ENCODE measurements at places on chromosomes 6 and 20. TPM values are rescaled to one million over a fixed set of nuclear protein-coding genes. Genes with fewer than 3 reads are reported as not detected.

DNA sequence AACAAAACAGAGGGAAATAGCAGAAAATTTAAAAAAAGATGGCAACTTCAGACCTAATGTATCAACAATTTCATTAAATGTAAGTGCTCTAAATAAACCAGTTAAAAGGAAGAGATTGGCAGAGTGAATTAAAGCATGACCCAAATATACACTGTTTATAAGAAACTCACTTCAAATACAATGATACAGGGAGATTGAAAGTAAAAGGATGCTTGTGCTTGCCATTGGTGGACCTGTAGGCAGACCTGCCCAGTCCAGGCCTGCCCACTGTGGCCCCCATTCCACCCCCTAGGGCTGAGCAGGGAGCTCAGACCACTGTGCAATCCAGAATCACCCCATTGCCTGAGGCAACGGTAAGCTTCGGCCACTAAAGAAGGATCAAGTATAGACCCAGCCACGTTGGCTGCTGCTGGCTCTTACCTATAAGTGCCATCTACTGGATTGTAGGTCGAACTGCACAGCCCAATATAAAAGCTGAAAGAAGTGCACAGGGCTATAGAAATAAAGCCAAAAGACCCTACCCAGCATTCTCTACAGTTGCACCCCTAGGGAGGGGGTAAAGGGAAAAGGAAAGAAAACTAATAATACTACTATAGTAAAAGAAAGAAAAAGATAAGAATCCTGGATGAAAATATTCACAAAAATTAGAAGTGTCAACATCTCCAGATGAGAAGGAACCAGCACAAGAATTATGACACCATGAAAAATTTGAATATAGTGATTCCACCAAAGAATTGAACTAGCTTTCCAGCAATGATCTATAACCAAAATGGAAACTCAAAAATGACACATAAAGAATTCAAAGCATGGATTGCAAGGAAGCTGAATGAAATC, 36.1 kb downstream of the PSMB1 start:
- peak; percentile 87 for DNase-seq

C20orf144 gene
- polyA plus RNA-seq: 0.41 TPM

CALHM6 gene
- 1.7 TPM for polyA plus RNA-seq

DNA sequence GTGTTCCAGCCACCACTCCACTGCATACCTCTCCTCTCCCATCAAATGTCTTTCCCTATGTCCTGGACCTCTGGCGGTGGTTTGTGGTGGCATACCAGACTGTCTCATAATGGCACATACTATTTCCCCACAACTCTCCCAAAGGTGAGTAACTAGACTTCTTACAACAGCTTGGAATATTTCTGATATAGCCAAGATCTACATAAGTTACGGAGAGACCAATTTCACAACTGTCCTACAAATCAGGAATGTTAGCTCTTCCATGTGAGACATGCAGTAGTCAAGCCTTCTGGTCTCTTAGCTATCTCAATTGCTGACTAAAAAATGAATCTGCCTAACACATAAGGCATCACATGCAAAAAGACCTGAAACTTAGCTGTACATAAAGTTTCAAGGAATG, 588.9 kb downstream of the RNF144B start:
- no peak for DNase-seq

DNA sequence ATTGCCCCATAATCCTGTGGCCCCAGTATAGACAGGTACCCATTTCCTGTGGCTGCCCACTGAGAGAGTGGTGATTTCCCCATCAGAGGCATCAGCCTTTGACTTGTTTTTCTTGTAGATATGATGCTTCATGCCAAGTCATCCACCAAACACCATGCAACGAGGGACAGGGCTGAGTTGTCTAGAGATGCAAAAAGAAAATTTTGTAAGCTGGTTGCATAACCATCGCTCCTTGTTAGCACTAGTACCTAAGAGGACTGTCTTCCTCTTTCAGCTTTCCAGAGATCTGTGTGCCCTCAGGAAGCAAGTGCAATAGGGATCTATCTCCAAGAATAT, 166.8 kb downstream of the BCAS1 start:
- DNase-seq: peak; percentile 83

DNA sequence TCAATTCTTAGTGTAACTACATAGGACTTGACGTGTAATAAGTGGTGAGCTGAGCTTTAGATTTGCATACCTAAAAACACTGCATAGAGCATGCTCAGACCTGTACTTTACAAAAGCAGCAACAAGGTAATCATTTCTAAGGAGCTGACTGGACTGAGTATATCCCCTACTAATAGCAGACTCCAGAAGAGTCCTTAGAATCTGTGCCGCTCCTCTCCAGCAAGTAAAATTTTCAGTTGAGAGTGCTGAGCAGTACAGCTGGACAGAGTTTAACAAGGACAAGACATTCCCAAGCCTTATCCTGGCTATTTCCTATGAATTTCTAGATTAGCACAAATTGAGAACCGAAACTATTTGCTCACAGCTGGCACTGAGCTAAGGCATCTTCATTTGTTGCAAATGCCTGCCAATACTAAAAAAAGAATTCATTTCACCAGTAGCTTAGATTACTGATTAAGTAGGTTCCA, 26.1 kb upstream of the KLHL31 start:
- peak; percentile 2 for DNase-seq

- no peak for DNase-seq
Measured at GRCh38 chr6:157569543-157569942, 188.6 kb downstream of the ZDHHC14 start.

DNA sequence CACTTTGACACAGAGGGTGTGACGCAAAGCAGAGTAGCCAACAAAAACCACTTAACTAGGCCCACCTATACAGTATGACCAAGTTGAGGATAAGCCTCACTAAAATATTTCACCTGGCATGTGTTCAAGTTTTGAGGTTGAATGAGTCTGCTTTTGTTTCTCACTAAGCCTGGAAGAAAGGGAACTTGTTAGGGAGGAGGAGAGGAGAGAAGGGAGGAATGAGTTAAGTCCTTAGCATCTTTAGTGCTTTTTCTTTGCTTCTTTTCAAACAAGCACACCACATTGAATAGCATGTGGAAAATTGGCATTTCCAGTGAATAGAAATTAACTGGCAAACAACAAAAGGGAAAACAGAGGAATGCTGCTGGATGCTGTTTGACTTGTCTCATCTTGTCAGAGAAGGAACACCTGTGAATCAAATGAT, 461.9 kb downstream of the GJA1 start:
- DNase-seq: peak; percentile 45

DNA sequence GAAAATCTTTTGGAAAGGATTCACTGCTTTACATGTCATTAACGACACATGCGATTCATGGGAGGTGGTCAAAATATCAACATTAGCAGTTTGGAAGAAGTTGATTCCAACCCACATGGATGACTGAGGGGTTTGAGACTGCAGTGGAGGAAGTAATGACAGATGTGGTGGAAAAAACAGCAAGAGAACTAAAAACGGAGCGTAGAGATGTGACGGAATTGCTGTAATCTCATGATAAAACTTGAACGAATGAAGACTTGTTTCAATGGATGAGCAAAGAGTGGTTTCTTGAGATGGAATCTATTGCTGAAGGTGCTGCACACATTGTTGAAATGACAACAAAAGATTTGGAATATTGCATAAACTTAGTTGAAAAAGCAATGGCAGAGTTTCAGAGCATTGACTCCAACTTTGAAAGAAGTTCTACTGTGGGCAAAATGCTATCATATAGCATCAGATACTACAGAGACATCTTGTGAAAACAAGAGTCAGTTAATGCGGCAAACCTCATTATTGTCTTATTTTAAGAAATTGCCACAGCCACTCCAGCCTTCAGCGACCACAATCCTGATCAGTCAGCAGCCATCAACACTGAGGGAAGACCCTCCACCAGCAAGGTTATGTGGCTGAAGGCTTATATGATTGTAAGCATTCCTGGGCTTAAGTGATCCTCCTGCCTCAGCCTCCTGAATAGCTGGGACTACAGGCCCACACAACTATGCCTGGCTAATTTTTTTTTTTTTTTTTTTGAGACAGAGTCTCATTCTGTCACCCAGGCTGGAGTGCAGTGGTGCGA, 19.2 kb downstream of the SRSF3 start:
- no peak for DNase-seq

DNA sequence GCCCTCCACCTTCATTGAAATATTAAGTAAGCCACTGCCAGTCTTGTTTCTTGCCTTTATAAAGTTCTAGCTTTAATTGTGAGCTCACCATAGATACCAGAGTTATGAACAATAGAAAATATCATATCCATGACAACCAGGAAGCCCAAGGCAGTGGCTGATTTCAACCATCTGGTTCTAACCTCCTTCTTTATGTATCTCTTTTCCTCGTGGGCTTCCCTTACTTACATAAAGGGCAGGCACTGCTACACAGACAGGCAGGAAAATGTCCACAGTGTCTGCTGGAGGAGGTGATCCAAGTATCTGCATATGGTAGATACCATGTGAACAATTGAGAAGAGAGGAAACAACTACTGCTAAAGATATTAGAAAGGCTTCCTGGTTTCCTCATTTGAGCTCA, 65.2 kb upstream of the PRND start:
- DNase-seq: peak; percentile 41

POM121L2 gene
- polyA plus RNA-seq: not detected

DNA sequence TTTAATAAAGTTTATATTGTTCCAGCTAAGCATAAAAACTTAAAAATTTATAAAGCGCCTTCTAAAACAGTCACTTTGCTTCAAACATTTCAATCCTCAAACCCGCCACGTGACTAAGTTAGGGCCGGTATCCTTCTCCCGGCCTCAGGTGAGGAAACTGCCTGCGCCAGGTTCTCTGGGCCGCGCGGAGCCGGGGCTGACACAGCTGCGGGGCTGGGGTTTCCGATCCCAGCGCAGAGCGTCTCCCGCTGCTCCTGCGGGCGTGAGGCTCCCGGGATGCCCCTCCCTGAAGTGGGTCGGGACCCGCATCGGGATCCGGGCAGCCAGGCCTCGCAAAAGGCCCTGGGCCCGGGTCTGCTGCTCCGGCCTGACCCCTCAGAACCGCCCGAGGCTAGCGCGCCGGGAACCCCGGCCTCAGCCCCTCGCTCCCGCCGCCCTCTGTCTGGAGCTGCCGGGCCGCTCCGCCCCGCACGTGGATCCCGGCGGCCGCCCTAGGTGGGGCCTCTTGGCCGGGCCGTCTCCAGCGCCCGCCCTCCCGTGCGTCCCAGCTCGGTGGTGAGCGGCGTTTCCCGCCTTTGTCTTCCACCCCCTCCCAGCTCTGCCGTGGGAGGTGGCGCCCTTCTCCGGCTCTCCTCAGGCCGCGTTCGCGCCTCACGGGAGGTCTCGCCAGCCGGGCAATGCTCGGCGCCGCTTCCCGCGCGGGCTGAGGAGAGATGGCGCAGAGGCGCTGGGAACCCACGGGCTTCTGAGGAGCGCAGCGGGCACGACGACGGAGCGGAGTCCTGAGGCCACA, 267.9 kb downstream of the DLL1 start:
- no peak for DNase-seq

SLC22A16 gene
- not detected for polyA plus RNA-seq

SS18L1 gene
- 1.5 TPM for polyA plus RNA-seq

BPIFB1 gene
- polyA plus RNA-seq: not detected

DNA sequence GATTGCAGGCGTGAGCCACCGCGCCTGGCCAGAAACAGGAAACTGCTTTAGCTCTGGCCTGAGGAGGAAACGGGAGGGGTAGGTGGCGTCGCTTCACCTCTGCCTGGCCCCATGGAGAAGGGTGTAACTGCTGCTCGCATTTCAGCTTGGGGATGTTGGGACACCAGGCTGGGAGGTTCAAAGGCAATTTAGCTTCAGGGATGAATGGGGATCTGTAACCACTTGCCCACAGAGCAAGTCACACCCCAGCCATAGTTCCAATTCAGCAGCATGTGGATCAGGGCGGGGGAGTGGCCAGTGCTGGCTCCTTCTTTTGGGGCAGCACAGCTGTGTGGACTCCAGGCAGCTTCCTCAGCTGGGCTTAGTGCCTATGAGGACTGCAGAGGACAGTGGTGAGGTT, 34.8 kb upstream of the NUP153 start:
- DNase-seq: no peak

DNA sequence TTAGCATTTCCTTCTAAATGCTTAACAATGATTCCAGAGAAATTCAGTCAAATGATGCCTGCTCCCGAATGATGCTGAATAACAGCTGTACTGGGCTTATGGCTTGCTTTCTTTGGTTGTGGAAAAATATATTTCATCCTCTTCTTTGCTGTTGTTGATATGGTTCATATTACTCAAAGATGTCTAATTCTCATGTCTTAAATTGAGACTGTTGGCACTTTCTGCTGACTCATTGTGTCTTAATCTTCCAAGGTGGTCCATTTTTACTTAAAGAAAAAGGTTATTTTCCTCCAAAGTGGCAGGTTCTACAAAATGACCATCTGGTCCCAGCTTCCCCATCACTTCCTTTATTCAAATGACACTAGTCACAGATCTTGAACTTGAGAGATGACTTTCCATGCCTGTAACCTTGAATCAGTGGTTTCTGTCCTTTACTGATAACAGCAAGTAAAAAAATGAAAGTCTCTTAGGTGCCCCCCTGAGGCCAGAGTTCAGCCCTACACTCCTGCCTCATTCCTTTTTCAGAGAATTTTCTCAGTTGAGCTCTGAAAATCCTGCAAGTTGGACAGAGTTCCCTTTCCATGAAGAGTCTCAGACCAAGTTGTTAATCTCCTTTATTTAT, 6.9 kb downstream of the SNAP25 start:
- peak; percentile 6 for DNase-seq

GRCh38 chr6:136734977-136735376, 57.3 kb downstream of the MAP3K5 start:
- DNase-seq: no peak

PEDS1 gene
- 53.9 TPM for polyA plus RNA-seq

MSH5 gene
- polyA plus RNA-seq: 2.0 TPM

DNA sequence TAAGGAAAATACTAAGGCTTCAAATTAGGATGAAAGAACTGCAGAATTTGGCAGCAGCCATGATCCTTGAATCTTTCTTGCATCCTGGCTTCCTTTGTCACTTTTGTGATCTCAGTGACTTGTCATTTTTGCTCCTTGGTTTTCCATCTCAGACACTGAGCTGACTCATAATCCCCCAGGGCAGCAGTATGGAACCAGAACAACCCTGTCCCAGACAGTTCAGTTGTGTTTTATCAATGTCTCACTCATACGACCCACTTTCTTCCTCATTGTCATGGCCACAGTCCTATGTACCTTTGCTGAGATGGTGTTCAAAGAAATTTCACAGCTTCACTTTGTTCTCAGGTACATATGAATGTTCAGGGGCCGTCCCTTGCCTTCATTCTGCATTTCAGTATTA, 488.5 kb upstream of the BTBD3 start:
- DNase-seq: peak; percentile 24

PDE7B gene
- polyA plus RNA-seq: 3.1 TPM

UBE3D gene
- polyA plus RNA-seq: 4.3 TPM

CST2 gene
- 1.6 TPM for polyA plus RNA-seq
